Breast epithelium (tissue), 4 donors: ENCODE measurements at places on chromosomes 5 and 9. TPM values are rescaled to one million over a fixed set of nuclear protein-coding genes. Genes with fewer than 3 reads are reported as not detected.
A peak's percentile ranks its signal among the peaks of the same experiment; 100 is the strongest.

DNA sequence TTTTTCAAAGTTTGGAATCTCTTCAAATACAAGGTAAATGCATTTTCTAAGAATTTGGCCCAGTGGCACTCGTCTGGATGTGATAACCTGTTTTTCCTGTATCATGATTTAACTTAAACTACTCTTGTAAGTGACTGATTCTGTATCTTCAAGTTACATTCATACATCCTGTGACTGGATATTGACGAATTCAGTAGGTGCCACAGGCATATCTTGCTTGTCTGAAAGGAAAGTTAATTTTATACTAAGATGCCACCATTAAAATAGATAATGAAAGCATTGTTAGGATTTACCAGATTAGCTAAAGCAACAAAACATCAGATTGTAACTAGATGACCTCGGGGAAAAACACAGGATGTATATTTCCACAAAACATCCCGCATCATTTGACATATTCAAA is 175.3 kb upstream of the ZNF608 start:
- DNase-seq, result no peak
- no peaks in the 10 kb centered on the region for H3K27me3 ChIP-seq
- no peak overlapping the region for H3K4me3 ChIP-seq
- no peaks in the 10 kb centered on the region for H3K36me3 ChIP-seq
- H3K27ac ChIP-seq, result no peak overlapping the region
- no peaks in the 10 kb centered on the region for H3K4me1 ChIP-seq

DNA sequence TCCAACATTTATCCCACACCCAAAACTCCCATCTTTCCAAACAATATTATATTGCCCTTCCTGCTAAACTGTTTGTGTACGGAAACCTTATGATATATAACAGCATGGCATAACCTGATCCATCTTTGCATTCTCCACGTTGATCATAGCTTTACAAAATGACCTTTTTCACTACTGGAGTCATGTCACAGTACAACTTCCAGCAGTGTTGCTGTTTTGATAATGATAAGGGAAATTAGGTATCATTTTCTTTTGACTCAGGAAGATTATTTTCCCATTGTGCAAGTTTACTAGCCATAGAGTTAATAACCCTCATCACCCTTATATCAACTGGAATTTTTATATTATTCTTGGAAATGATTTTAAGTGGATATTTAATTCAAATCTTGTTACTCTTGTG is 57.5 kb downstream of the SH3GL2 start:
- H3K36me3 ChIP-seq, result no peaks in the 10 kb centered on the region
- no peak for DNase-seq
- no peaks in the 10 kb centered on the region for H3K27me3 ChIP-seq
- H3K4me3 ChIP-seq, result no peak overlapping the region

DNA sequence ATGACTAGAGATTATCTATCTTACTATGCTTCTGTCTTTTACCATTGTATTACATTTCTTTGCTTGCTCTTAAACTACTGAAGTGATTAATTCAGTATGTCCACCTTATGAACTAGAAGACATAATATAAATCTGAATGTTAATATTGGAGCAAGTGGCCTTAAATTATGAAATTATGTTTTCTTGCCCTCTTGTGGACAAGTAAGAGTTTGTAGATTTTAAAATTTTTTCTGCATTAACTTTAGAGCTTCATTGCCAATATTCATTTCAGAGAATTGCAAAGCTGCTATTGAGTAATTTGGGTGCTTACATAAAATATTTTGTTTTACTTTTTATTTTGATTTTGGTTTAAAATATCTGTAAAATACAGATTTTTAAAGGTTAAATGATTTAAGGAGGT is 55.3 kb downstream of the RANBP17 start:
- DNase-seq, result no peak
- no peak overlapping the region for H3K27ac ChIP-seq
- no peaks in the 10 kb centered on the region for H3K36me3 ChIP-seq
- no peak overlapping the region for H3K4me3 ChIP-seq
- H3K27me3 ChIP-seq, result no peaks in the 10 kb centered on the region
- H3K4me1 ChIP-seq, result no peaks in the 10 kb centered on the region

- H3K27me3 ChIP-seq, result no peaks in the 10 kb centered on the region
- no peak for DNase-seq
- no peaks in the 10 kb centered on the region for H3K4me1 ChIP-seq
- H3K36me3 ChIP-seq, result no peaks in the 10 kb centered on the region
Observed at GRCh38 chr5:123429993-123430392, 6.8 kb upstream of the CEP120 start.

CDH9 gene
- not detected for total RNA-seq

GRCh38 chr5:178213003-178213461 is 8.7 kb downstream of the HNRNPAB start:
- H3K27ac ChIP-seq, result peak overlapping the region; percentile 56
- no peak overlapping the region for H3K4me3 ChIP-seq
- H3K4me1 ChIP-seq, result no peaks in the 10 kb centered on the region
- DNase-seq, result no peak
- H3K27me3 ChIP-seq, result no peaks in the 10 kb centered on the region
- H3K36me3 ChIP-seq, result peaks cover 35% of the 10 kb centered on the region

- no peak overlapping the region for H3K4me3 ChIP-seq
- H3K27ac ChIP-seq, result no peak overlapping the region
- DNase-seq, result no peak
- no peaks in the 10 kb centered on the region for H3K36me3 ChIP-seq
- H3K4me1 ChIP-seq, result no peaks in the 10 kb centered on the region
Observed at GRCh38 chr5:65213921-65214525, 267.7 kb downstream of the ADAMTS6 start.

DNA sequence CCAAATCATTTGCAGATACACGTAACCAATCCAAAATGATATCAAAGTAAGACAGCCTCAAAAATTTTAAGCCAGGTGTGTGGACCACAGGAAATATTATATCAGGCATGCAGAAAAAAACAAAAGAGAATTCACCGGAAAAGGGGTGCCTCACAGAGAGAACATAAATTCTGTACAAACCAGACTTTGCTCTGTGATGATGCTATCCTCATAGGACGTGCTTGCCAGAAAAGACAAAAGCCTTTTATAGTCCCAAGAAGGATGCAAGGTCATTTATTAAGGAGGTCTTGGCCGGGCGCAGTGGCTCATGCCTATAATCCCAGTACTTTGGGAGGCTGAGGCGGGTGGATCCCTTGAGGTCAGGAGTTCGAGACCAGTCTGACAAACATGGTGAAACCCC is 16.8 kb upstream of the ATP6V1G1 start:
- H3K27me3 ChIP-seq, result no peaks in the 10 kb centered on the region
- H3K36me3 ChIP-seq, result no peaks in the 10 kb centered on the region
- DNase-seq, result no peak

- peak overlapping the region; percentile 73 for H3K27ac ChIP-seq
- no peak for DNase-seq
- H3K4me3 ChIP-seq, result peak overlapping the region; percentile 61
Observed at GRCh38 chr9:134328341-134328840, 2.1 kb downstream of the RXRA start.

LHX3 gene
- total RNA-seq, result not detected
